ENCODE measurements at places on chromosomes 7 and 10.

GRCh38 chr10:100824886-100825285 is 79.5 kb downstream of the PAX2 start:
- DNase-seq = no peak

- no peak for DNase-seq
Observed at GRCh38 chr10:31130406-31130805, 98.7 kb upstream of the ZNF438 start.

DNA sequence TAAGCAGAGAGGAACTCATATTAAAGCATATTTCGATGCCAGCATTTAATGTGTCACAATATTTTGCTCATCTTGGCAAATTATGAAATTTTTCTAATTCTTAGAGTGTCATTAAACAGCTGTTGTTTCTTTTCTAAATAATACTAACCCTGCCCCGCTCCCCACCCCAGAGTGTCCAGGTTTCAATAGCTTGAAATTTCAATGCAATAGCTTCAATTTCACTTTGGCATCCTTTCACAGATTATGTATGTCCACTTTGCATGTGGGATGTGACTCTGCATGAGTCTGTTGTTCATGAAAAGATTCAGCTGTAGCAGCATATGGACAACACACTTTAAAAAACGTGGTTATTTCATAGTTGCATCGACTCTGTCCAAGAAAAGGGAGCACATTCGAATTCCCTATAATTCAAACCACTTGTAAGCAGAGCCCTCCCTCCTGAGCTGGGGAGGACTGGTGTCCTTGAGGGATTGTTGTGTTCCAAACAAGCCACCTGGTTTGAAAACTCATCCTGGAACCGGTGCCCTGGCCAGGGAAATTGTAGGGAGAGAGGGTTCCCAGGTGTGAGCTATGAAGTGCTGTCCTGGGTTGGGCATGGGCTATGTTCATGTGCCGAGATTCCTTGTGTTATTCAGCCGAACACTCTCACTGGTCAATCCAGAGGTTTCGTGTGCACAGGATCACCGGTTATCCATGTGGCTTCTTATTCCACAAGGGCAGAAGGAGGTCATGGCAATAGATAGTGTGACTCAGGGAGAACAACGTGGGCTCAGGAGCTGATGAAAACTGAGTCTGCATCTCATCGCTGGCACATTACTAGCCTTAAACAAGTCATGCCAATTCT is 64.6 kb upstream of the CREB5 start:
- DNase-seq = no peak

DNA sequence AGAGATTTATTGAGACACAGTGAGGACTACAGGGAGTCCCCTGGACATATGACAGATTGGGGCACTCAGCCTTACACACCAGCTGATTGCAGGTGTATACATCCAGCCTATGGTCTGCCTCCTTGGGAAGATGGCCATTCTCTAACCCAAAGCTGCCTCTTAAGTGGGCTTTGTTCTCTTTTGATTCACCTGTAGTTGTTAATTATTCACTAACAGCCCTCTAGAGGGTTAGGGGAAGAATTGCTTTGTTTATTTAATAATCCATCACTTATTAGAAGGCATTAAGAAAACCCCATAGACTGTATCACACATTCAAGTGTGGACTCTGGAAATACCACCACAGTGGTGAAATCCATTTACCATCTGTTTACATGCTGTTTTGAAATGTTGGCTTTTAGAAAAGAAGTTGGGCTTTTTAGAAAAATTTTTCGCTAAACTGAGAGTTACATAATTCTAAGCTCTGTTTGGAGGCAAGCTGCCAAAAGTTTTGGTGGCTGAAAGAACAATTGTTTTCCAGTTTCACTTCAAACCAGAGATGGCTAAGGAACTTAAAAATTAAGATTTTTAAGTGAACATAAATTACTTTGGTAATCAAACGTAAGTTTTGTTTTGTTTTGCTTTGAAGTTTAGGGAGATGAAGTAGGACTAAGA is 379.1 kb downstream of the ADRA2A start:
- DNase-seq = no peak

- DNase-seq = no peak
Observed at GRCh38 chr10:107480781-107481180, 316.3 kb upstream of the SORCS1 start.

GRCh38 chr10:4947039-4947634 is 16.1 kb upstream of the AKR1C1 start:
- no peak for DNase-seq

GRCh38 chr7:31873816-31874597 is 187.0 kb downstream of the PPP1R17 start:
- DNase-seq = no peak

- DNase-seq = no peak
Observed at GRCh38 chr7:127899411-127899810, 131.8 kb downstream of the LRRC4 start.

- no peak for DNase-seq
Observed at GRCh38 chr7:124893140-124893827, 36.3 kb downstream of the POT1 start.

GRCh38 chr10:102627291-102627735 is 17.0 kb upstream of the TRIM8 start:
- no peak for DNase-seq

- no peak for DNase-seq
Observed at GRCh38 chr10:89134963-89135362, 72.2 kb downstream of the CH25H start.

DNA sequence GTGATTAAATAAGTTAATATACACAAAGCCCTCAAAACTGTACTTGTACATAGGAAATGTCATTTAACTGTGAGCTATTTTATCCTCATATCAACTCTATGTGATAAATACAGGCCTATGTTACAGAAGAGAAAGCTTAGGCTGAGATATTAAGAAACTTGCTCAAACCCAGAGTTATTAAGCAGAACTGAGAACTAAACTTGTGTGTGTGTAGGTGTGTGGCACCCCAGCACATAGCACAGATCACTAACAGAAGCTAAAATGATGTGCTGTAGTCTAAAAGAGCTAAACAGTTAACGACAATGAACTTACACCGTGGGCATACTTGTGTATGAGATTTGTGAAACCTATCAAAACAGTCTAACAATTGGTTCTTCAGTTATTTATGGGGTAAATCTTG is 34.5 kb downstream of the MTPN start:
- no peak for DNase-seq

DNA sequence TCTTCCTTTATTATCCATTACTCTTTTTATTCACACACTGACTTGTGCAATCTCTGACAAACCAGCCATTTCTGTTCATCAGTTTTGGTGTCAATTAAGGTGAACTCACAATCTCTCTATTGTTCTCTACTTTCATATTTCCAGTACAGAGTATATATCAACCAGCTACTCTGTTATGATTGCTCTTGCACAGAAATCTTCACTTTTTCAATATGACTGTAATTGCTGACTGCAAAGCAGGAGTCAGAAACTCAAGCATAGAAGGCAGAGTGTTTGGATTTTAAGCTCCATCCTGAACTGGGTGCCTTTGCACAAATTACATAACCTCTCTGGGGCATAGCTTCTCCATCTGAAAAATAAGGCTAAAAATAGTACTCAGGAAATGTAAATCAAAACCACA is 1042.0 kb downstream of the GRM8 start:
- no peak for DNase-seq

DNA sequence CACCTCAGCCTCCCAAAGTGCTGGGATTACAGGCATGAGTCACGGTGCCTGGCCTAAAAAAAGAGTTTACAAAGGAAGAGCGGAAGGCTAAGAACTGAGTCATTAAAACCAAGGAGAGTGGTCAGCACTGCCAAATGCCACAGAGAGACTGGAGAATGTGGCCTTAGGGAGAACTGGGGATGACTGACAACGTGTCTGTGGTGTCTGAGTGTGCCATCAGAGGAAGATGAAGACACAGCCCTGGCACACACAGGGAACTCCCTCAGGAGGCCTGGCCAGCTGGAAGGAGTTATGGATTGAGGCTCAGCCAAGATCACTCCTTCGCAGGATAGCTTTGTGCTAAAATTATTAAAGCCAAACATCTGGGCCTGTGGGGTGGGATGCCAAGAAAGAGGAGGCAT is 3.9 kb upstream of the INA start:
- no peak for DNase-seq

GRCh38 chr7:2030475-2031450 is 202.0 kb downstream of the MAD1L1 start:
- DNase-seq = no peak

DNA sequence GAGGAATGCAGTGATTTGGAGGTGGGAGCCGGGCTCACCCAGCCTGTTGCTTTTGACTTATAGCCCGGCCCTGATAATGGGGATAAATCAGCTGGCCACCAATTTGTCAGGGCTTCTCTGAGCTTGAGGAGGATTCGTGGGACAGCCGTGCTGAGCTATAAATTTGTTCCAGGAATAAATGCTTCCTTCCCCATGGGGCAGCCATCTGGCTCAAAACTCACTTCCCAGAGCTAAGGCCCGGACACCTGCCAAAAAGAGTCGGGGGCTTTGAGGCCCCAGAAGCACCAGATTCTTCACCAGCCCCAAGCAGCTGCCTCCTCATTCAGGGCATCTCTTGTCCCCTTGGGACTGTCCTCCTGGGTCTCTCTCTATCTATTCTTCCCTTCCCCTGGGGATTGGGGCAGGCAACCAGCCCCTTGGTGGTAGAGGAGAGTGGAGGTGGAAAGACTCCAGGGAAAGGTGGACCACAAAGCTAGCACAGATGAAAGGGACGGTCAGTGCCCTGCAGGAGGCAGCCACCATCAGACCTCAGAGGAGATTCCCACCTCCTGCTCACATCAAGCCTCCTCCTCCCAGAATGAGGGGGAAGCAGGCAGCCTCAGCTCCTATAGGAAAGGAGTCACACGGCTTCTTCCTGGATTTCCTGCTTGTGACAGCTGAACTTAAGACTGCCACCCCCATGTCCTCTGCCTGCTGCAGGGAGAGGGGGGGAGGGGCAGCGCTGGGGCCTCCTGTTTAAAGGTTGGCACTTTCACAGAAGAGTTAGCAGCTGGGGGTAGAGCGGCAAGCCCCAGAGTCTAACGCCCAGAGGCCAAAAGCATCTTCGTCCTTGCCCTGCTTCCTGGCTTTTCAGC is 44.2 kb upstream of the LRRC4 start:
- no peak for DNase-seq

GRCh38 chr7:40885503-40885902 is 750.7 kb downstream of the SUGCT start:
- no peak for DNase-seq

DNA sequence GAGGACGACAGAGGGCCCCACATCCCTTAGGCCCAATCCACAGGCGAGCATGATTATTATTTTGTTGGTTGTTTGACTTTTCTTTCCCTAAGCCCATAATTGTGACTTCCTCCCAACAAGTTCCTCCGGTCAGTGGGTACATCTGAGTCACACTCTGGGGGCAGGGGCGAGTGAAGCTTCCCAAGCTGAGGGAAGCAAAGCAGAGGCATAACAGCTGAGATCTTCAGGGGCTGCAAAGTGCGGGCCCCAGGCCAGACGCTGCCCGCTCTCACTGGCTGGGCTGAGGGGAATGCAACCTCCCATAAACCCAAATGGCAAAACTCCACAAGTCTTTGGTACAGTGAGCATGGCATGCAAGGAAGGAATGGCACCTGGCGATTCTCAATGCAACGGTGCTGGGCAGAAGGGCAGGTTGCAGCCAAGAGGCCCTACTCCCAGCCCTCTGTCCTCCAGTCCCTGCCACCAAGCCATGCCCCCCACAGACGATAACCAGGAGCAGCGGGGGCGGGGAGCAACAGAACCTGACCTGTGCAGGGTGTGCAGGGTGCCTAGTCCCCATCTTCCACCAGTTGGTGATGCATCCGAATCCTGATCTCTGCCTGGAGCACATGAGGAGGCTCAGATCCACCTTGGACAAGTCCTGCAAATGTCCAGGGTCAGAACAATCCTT is 25.3 kb downstream of the TNS3 start:
- DNase-seq = no peak

- peak; percentile 1 for DNase-seq
Observed at GRCh38 chr7:131210618-131211017, 117.1 kb upstream of the MKLN1 start.

DNA sequence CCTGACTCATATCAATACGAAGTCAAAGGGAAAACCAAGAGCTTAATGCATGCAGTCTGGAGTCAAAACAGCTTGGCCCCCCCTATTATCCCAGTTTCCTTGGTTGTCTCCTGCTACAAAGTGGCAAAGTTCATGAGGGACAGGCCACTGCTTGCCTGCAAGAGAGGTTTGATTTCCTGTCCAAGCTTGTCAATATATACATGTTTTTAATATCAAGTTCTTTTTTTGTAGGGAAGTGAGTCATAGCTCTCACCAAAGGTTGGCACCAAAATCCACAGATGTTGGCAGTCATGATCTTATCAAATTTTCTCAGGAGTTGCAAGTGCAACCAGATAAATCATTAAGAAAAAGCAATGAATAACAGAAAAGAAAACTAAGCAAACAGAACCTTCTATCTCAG is 176.8 kb downstream of the COBL start:
- no peak for DNase-seq

- no peak for DNase-seq
Observed at GRCh38 chr7:112112822-112113255, 93.4 kb downstream of the DOCK4 start.

DNA sequence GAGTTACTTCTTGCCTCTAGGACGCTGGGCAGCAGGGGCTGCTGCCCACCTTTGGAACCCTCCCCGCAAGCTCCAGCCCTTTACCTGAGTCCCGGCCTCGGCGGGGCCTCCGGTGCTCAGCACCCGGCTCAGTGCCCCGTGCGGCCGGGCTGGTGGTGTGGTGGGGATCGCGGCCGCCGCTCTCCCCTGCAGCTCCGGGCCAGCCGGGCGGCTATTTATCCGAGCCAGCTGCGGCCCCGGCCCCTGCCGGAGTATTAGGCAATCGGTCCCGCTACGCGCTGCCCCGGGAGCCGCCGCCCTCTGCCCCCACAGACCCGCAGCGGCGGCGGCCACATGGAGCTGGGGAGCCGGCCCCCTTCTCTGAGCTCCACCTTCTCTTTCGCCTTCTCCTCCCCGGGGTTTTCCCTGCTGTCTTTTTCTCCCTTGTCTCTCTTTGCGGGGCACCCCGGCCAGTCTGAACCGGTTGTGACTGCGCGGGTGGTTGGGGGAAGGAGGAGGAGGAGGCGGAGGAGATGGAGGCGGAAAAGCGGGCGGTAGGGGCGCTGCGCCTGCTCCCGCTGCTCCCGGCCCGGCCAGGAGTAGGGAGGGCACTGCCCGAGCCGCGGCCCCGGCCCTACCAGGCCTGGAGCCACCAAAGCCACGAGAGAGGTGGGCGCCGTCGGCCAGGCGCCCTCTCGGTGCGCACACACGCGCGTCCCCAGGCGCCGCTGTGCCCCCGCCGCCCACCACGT is at the start of gene SLC16A9:
TSS of gene SLC16A9 (minus strand) at position 456 of the 731 bp plus-strand sequence. CDS start 25,559 bp downstream, outside the sequence.
- DNase-seq = peak; percentile 90

- peak; percentile 80 for DNase-seq
Observed at GRCh38 chr7:2689951-2690705, 2.1 kb downstream of the AMZ1 start.

DNA sequence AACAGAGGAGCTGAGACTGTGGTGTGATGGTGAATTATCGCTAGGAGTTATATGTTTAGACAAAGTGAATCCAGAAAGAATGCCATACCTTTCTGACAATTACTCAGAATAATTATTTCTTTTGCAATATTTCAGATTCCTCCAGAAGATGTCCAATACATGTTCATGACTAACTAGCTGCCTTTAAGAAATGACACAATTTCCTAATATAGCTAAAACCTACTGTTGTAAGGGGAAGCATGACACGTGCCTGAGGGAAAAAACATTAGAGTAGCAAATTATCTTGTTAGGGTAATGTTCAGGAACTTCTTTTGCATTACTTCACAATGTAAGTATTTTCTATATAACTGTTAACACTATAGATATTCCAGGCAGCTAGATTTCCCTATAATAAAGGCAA is 150.3 kb downstream of the COL28A1 start:
- no peak for DNase-seq

Data from T47D (cell line).